ENCODE measurements at places on chromosomes 12 and 14. TPM values are rescaled to one million over a fixed set of nuclear protein-coding genes. Genes with fewer than 3 reads are reported as not detected.

DNA sequence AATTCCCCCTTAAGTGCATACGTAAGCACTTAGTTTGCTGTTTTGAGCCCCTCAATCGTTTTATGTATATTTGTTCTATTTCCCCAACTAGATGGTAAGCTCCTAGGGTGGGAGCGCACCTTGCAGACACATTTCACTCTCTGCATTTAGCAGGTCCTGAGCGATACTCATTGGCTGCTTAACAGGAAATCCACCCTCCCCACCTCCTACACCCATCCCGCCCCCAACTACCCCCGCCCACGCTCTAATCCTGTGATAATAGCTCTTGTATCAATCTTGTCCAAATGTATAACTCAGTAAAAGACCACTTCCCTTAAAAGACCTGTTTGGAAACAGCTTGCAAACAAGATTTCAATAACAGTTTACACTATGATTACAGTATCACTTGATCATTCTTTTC lies 8.1 kb downstream of the LPAR5 start:
- no peak for DNase-seq

DNA sequence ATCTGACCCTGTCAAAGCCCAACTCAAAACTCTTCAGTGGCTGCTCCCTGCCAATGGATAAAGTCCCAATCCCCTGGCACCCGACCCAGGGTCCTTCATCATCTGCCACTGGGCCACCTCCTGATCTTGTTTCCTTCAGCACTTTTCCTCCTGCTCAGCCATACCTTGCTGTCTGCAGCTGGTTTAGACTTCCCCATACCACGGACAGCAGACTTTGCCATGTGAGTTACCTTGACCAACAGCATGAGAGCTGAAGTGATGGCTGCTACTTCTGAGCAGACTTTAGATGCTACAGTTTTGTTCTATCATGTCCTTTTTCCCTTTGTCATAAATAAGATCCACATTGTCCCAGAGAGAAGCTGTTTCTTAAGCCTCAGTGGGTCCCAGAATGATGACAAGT lies 33.3 kb upstream of the STON2 start:
- DNase-seq: no peak

PCK2 gene
- polyA plus RNA-seq: 13.8 TPM

SLC5A8 gene
- not detected for polyA plus RNA-seq

RPGRIP1 gene
- polyA plus RNA-seq: 0.74 TPM

KRT81 gene
- 0.24 TPM for polyA plus RNA-seq

DNA sequence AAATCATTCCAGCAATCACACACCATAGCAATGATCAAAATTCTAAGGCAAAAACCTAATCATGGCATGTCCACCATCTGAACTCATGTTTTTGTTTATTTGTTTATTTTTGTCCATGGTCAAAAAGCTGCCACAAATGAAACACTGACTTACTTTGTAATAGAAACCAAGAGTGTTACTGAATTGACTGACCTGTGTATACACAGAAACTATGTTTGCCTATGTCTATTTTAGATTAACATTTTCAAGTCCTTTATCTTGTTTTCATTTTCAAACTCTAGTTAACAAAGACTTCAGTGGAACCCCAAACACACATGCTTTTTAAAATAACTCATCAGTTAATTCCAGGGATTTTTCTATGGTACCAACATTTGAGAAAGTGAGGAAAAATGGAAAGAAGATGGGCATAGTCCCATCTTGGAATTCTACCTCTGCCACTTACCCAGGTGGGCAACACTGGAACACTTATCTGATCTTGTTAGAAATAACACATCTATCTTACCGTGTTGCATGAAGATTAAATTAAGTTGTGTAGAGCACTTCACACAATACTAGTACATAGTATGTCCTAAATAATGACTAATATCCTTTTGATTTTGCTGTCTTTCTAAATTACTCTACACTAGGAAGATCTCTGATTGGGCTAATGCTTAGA lies 6.4 kb downstream of the LUM start:
- no peak for DNase-seq

GRIP1 gene
- 4.5 TPM for polyA plus RNA-seq
